ENCODE measurements at places on chromosomes 5 and 9. TPM values are rescaled to one million over a fixed set of nuclear protein-coding genes. Genes with fewer than 3 reads are reported as not detected.

GRCh38 chr9:136211006-136211405 is 6.1 kb upstream of the LHX3 start:
- DNase-seq: no peak

- no peak for DNase-seq
These were observed 420.8 kb upstream of the GRAMD2B start for GRCh38 chr5:126002222-126002897.

The NR6A1 gene
- 222 TPM for total RNA-seq

The DDX46 gene
- total RNA-seq: 91.4 TPM

DNA sequence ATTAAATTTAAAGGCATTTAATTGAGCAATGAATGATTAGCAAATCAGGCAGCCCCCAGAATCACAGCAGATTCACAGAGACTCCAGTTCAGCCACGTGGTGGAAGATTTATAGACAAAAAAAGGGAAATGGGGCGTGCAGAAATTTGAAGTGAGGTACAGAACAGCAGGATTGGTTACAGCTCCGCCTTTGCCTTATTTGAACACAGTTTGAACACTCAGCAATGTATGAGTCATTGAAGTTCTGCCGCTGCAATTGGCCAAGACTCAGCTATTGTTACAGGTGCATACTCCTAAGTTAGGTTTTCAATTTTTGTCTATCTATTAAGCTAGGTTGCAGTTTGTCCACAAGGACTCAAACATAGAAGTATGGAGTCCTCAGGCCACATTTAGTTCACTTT is 157.7 kb upstream of the SLC12A2 start:
- DNase-seq: no peak

- DNase-seq: no peak
These were observed 92.6 kb downstream of the PAX5 start for GRCh38 chr9:36941441-36941840.

Measured in WTC11 (cell line).